ENCODE measurements at places on chromosomes 16 and 17.

- no peak for DNase-seq
These were observed 265.9 kb downstream of the SOX9 start for GRCh38 chr17:72386619-72387237.

GRCh38 chr17:75809631-75810111 lies 25.1 kb downstream of the UNK start:
- no peak for DNase-seq

DNA sequence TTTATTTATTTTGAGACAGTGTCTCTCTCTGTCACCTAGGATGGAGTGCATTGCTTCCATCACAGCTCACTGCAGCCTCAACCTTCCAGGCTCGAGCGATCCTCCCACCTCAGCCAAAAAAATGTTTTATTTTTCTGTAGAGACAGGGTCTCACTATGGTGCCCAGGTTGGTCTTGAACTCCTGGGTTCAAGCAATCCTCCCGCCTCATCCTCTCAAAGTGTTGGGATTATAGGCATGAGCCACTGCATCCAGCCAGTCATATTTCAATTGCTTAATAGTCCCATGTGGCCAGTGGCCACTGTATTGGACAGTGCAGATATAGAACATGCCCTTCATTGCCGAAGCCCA lies 15.3 kb downstream of the TMC7 start:
- no peak for DNase-seq

- no peak for DNase-seq
These were observed 1.9 kb upstream of the GGA2 start for GRCh38 chr16:23512168-23512695.

DNA sequence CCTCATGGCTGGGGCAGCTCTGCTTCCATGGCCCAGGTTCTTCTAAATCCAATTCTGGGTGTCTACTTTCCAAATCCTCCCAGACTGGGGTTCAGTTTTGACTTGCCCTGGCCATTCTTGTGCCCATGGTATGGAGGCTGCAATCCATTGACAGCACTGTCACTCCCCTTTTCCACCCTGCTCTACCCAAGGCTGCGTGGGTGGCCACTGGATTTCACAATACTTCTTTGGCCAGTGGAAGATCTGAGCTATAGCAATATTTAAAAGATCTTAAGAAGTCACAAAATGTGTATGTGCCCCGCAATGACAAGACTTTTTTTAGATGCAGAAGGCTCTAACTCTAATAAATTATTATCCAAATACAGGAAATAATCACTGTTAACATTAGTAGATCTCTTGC lies 329.4 kb upstream of the CCL2 start:
- DNase-seq = no peak

- DNase-seq = no peak
These were observed 10.8 kb upstream of the WSCD1 start for GRCh38 chr17:6059406-6059805.

DNA sequence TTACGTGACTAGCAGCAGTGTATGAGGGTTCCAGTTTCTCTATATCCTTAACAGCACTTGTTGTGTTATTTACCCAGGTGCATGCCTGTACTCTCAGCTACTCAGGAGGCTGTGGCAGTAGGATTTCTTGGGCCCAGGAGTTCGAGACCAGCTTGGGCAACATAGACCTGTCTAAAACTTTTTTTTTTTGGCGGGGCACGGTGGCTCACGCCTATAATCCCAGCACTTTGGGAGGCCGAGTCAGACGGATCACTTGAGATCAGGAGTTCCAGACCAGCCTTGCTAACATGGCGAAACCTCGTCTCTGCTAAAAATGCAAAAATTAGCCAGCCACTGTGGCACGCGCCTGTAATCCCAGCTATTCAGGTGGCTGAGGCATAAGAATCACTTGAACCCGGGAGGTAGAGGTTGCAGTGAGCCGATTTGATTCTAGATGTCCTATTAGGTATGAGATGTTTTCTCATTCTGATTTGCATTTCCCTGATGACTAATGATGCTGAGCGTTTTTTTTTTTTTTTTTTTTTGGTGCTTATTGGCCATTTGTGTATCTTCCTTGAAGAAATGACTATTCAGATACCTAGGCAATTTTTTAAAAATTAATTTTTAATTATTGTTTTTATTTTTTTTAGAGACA lies 13.4 kb downstream of the CASC3 start:
- DNase-seq = no peak
